Activated naive CD4-positive, alpha-beta T cell (primary cell): ENCODE measurements at places on chromosomes 3 and 15.

GRCh38 chr3:105394177-105394576 lies 27.5 kb downstream of the ALCAM start:
- DNase-seq: no peak

DNA sequence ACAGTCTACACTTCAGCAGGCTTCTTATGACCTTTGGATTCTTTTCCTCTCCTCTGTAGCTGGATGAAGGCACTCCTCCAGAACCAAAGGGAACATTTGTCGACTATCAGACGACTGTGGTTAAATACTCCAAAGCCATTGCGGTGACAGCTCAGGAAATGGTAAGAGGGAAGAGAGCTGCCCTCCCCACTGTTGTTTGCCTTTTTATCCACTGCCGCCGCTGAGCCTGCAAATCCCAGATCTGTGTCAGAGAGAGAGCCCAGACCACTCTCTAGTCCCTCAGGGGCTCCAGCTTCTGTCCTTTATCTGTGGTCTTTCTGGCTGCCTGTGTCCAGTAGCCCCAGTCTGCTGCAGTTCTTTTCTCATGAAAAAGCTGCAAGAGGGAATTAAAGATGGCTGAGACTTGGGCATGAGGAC lies 261.5 kb upstream of the TPM1 start:
- no peak for DNase-seq

GRCh38 chr3:20974396-20974795 lies 776.6 kb downstream of the ZNF385D start:
- DNase-seq: no peak

- no peak for DNase-seq
Measured at GRCh38 chr3:160287666-160288065, 62.4 kb downstream of the C3orf80 start.

DNA sequence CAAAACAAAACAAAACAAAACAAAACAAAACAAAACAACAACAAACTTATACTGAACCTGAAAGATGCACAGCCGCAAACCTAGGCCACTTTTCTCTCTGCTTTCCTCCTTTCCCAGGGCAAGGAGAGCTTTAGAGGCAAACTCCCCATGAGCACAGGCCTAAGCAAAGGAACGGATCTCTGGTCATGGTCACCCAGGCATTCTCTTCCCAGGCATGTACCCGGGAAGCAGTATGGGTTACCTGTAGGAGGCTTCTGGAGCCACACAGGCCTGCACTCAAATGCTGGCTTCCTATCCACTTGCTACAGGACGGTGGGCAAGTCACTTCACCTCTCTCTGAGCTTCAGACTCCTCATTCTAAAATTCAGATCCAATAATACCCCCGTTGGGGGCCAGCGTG lies 171.8 kb downstream of the SMAD6 start:
- no peak for DNase-seq

- DNase-seq: no peak
Measured at GRCh38 chr15:97728791-97729190, 231.7 kb upstream of the ARRDC4 start.

DNA sequence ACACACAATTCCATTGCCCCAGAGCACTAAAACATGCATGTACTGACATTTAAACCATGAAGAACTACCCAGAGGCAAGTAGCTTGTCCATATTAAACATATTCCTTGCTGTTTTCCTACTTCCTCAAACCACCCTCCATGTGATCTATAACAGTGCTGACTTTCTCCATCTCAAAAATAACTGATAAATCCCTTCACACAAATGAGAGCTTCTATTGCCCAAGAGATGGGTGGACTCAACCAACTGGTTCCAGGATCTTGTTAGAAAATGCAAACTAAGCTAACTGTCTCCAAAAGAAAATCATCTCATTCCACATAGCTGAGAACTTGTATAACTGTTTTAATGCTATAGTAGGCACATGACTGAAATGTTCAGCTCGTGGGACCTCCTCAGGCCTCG lies 29.6 kb downstream of the DCLK3 start:
- DNase-seq: no peak

DNA sequence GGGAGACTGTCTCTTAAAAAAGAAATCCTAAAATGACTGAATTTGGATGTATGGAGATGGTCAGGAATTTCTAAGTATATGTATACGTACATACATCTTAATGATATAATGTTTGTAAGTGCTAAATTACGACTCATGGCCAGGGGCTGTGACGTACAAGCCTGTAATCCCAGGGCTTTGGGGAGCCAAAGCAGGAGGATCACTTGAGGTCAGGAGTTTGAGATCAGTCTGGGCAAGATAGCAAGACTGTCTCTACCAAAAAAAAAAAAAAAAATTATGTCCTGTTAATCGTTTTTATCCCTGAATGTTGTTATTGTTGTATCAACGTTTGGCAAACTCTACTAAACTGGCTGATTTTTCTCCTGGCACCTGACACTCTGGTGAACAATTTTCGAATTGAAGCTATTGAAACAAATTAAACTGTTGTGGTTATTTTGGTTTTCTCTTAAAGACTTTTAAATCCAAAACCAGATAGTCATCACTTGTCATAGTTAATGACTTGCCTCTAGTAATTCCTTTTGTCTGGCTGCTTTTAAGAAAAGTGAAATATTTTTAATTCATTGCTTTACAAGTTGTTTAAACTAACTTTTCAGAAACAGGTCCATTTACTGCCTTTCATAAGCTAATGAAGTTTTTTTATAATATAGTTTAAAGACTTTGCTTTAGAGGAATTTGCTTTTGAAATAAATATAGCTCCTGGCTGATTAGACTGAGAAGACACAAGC lies 7.0 kb downstream of the MORF4L1 start:
- DNase-seq: no peak

GRCh38 chr15:52584414-52584813 lies 15.6 kb upstream of the ARPP19 start:
- DNase-seq: no peak

DNA sequence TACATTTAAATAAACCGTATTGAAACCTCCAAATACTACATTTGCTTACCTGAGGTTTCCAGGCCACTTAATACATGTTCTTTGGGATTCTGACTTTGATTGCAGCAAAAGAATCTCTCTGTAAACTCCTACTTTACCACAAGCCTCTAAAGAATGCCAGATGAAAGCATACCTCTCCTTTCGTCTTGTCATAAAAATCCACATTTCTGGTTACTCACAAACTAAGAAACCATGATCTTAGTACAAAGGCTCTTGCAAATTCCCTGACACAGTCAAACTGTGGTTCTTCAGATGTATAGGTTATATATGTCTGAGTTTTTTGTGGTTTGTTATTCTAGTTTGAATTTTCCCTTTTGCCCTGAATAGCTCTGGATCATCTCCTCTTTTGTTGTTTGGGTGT lies 188.4 kb downstream of the RAP2B start:
- no peak for DNase-seq

DNA sequence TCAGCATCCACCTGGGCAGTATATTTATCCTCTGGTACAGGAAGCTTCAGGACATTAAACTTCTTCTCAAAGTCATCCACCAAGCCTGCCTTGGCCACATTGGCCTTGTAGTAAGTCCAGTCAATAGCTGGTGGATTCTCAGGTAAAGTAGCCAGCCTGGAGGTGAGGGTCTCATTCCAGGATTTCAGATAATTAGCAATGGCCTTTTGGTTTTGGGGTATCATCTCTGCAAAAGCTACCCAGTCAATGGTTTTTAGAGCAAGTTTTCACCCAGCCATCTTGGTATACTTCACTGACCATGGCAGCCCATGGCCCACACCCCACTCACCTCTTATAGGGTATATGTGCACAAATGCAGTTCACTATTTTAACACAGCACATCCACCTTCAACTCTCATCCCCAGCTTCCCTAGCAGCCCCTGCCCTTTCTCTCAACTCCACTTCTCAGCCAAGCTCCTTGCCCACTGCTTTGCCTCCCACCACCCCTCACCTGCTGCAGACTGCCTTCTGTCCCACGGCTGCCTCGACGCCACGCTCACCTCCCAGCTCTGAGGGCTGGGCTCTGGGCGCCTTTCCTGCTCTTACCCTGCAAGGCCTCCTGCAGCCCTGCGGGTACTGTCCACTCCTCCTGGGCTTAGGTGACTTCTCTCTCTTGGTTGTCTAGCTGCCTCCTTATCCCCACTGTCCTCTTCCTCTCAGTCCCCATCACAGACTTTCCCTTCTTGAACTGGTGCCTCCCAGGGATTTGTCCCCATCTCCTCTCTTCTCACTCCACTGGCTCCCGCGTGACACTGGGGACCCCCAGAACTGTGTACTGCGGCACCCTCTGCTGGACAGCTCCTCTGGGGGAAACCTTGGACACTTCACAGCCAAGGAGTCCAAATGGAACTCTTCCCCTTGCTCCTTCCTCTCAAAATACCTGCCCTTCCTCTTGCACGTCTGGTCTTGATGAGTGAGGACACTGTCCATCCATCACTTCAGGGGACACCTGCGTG lies 1.7 kb upstream of the TGM5 start:
- DNase-seq: no peak

DNA sequence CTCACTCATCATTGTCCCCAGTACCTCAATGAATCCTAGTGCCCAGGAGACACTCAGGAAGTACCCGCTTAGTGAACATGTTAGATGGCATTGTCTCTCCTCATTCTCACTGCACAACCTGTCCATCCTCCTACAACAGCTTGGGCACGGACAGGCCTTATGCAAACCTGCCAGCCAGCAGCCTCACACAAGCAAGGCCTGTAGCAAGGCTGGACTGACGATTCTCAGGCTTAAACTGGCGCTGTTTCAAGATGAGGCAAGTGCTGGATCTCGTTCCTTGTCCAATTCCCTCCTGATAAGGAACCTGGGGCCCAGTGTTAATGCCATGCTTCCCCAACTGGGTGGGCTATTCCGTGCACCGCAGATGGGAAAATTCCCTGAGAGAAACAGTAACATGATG lies 59.0 kb downstream of the CDCP1 start:
- no peak for DNase-seq

DNA sequence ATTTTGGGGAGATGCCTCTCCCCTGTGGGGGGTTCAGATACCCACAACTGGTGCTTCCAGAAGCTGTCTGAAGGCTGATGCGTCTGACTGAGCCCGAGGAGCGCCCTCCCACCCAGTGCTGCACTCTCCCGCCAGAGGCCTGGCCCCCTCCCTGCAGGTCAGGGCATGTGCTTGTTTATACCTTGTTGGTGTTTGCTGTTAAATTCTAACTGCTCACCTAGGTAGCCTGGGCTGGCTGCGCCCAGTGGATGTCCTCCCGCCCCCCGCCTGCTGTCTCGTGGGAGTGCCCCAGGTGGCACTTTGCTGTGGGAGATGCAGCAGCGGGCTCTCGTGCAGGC lies 12.9 kb downstream of the KLF13 start:
- no peak for DNase-seq

DNA sequence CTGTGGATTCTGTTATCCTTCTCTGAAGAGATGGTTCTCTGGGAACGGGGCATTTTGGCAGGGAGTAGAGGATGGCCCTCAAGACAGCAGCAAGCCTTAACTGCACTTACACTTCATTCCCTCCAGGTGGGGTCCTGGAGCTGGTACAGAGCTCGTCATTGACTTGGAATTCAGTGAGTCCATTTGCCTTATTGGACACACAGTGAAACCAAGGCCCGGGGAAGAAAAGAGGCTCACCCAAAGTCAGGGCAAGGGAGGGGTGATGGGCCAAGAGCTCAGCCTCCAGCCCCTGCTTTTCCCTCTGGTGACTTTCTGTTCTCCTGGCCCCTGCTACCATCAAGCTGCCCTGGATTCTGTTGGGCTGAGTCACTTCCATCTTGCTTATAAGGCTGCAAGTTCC lies 125.6 kb downstream of the ETFA start:
- DNase-seq: no peak

DNA sequence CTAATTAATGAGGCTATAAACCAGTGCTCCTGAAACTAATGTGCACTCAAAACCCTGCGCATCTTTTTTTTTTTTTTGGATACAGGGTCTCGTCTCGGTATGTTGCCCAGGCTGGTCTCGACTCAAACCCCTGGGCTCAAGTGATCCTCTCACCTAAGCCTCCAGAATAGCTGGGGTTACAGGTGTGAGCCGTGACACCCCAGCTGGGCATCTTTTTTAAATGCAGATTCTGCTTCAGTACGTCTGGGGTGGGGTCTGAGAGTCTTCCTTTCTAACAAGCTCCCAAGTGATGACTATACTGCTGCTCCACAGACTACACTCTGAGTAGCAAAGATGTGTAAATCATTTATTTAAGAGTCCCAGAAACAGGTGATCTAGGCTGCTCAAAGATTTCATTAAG lies 73.0 kb downstream of the BFSP2 start:
- no peak for DNase-seq

- no peak for DNase-seq
Measured at GRCh38 chr15:90161950-90162361, 39.2 kb upstream of the SEMA4B start.

GRCh38 chr3:171700653-171701052 lies 109.6 kb downstream of the PLD1 start:
- DNase-seq: no peak

GRCh38 chr3:127172781-127173515 lies 20.0 kb upstream of the PRR23E start:
- no peak for DNase-seq

- no peak for DNase-seq
Measured at GRCh38 chr3:36800533-36801116, 36.3 kb upstream of the DCLK3 start.

DNA sequence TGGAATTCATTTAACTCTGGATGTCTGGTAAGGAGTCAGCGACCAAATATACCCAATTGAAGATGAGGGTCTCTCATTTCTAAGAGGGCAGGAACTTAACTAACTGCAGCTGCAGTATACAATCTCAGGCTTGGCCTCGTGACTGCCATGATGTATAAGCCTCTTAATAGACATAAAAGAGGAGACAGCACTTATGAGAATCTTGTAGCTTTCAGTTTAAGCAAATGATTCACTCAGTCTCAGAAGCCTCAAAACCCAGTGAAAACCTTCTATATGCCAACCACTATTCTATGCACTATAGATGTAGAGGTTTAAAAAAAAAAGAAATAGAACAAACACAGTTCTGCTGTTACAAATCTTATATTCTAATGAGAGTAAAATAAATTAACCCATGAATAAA lies 513.9 kb downstream of the TBL1XR1 start:
- DNase-seq: no peak

- no peak for DNase-seq
Measured at GRCh38 chr3:184237807-184238206, 8.4 kb downstream of the VWA5B2 start.

- DNase-seq: no peak
Measured at GRCh38 chr3:136120373-136121348, 75.5 kb downstream of the MSL2 start.
